Activated naive CD8-positive, alpha-beta T cell treated with anti-CD3 and anti-CD28 coated beads, Interleukin-2, amount 50 U/mL, for 16 hours (primary cell): ENCODE measurements at places on chromosomes 16 and 17.

- no peak for DNase-seq
Observed at GRCh38 chr16:14244196-14245010, 173.3 kb downstream of the MRTFB start.

DNA sequence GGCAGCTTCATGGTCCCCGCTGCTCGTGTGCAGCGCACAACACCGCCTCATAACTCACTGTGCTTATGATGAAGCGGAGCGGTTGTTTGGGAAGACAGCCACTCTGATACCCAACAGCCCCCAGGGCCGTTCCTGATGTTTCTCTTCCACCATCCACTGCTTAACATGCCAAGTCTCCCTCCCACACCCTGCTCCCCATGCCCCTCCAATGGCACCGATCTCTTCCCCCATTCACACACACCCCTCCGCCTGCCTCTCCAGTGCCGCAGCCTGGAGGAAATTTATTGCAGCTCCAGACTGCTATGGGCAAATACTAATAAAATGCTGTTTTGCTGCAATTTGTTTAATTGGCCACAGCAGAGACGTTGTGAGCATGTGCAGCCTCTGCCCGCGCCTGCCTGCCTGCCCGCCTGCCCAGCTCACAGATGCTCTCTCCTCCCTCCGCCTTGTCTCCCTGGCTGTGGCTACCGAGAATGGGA lies 80.3 kb upstream of the LHX1 start:
- DNase-seq, result no peak

DNA sequence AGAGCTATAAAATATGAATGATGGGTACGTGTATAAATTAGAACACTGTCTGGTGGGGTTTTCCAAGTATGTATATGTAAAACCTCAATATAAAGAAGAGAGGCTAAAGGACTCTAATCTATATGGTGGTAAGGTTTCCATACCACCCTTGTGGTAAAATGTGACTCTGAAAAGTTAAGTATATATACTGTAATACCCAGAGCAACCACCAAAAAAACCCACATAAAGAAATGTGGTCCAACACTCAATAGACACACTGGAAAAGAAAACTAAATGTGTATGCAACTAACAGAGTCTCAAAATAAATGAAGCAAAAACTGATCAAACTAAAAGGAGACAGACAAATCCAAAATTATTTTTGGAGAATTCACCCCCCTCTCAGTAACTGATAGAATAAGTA lies 72.2 kb downstream of the XPO6 start:
- no peak for DNase-seq

GRCh38 chr17:33016920-33017319 lies 25.3 kb downstream of the SPACA3 start:
- DNase-seq, result no peak
